Esophagus squamous epithelium (tissue), 5 donors: ENCODE measurements at places on chromosomes 7 and 10.

GRCh38 chr10:111429288-111430028 lies 352.6 kb downstream of the ADRA2A start:
- no peak for DNase-seq

DNA sequence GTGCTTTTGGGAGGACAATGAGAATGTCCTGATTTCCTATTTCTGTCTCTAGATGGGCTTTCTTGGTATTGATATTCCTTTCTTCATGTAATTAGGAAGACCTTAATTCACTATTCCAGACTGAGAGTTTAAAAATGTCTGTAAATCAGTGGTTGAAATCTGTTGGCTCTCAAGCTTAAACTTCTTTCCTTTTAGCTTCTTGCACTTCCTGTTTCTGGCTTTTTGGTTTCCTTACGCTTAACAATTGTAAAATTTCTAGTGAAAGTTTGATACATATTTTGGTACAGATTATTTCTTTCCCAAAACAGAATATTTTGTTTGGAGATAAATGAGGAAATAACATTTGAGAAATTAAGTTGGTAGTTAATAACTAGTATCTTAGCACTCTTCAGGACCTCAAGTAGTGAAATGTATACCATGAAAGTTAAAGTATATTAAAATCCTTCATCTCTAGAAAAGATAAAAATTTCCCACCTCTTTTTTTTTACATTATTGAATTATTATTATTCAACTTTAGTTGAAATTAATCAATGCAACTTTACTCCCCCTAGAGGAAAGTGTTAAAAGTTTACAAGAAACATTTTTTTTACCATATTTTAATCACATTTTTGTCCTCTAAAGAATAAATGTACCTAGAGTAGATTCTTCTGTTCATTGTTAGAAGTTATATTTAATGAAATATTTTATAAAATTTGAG lies 137.2 kb downstream of the PHTF2 start:
- no peak for DNase-seq

DNA sequence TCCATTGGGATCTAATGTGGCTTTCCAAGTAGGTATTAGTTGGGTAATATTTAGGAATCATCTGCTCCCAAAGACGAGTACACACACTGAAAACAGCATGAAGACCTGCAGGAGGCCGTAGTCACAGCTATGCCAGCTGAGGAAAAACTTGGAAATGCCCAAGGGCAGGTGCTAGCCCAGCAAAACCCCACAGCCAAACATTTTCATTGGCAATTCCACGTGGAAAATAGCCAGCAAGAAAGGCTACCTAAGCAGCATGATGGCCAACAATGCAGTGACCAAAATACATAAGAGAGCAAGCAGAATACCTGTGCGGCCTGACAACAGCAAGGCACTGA lies 32.7 kb downstream of the DOCK4 start:
- DNase-seq: no peak

- DNase-seq: no peak
Measured at GRCh38 chr7:1990001-1990670, 242.6 kb downstream of the MAD1L1 start.

- DNase-seq: no peak
Measured at GRCh38 chr10:78286186-78286585, 252.5 kb downstream of the RPS24 start.

- DNase-seq: no peak
Measured at GRCh38 chr10:3814838-3815220, 29.8 kb upstream of the KLF6 start.

DNA sequence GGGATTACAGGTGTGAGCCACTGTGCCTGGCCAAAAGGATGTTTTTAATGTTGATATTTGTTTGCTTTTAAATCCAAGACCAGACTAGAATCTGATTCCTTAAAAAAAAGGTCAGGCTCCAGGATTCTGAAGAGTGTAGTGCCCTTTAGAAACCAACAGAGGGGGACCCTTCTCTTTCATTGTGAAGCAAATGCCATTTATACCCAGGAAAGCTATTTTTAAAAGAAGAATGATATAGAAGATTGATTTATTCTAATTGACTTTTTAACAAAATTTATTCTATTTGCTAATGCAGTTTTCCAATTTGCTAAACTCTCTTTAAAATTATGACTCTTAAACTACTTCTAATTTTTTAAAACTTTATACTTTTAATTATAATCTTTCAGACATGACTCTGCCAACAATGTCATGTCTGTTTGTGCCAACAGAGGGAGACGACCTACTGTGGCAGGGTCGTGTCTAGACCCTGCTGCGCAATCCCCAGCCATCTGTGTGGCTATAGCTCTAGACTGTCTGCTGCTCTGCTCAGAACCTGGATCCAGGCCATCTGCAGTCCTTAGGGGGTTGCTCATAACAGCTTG lies 201.0 kb upstream of the IMMP2L start:
- DNase-seq: no peak

- no peak for DNase-seq
Measured at GRCh38 chr10:17004801-17005380, 124.7 kb downstream of the CUBN start.
